ENCODE measurements at places on chromosomes 4 and X.

DNA sequence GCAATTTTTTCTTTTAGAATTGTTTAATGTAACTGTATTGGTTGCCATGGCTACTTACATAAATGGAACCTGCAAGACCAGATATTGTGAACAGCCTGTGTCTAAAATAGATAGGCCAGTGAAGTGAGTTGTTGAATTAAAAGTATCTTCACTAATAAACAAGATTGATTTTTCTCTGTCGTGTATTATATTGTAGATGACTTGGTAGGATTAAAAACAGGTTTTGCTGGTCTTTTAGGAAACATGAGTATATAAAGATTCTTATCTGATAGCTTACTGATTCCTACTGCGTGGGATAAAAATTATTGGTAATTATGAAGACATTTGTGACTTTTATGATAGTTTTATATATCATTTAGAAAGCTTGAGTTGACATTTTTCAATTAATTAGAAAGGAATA, 162.1 kb downstream of the KDM6A start:
- DNase-seq = no peak

DNA sequence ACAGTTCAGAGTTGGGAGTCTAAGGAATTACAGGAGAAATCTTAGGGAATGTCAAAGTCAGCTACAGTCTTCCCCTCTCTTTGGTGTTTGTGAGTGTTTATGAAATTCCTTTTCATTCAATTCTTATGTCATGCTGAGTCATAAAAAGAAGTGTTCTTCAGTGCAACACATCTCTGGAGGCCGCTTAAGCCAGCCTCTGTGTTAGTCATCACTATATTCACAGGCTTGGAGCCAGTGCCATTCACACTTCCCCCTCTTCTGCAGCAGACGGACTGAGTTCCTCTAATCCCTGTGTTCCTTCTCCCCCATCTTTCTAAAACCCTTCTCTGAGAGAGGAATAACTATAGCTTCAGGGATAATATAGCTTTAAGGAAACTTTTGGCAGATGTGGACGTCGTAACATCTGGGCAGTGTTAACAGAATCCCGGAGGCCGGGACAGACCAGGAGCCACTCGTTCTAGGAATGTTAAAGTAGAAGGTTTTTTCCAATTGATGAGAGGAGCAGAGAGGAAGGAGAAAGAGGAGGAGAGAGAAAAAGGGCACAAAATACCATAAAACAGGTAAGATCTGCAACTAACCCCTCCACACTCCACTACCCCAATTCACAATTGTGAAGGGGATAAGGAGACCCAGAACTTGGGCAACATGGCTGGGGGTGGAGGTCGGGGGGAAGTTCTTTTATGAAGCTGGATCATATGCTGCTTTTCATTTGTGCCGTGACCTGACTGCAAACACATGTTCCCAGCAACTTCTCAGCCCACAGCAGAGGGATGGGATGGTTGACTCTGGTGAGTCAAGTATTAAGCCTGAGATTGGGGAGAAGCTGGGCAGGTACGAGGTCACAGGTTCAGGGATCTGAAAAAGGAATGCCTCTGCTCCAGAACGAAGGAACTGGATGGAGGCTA, at the start of gene SRPX2:
Gene SRPX2 (plus strand): TSS at position 244 of the 905 bp plus-strand sequence. CDS start 2,124 bp downstream, outside the sequence.
- DNase-seq = peak; percentile 69

- DNase-seq = no peak
Measured at GRCh38 chrX:55260806-55261205, 3.9 kb downstream of the PAGE3 start.

- no peak for DNase-seq
Measured at GRCh38 chr4:168483811-168484210, 3.5 kb upstream of the DDX60L start.
